ENCODE measurements at places on chromosomes 6 and 20.

DNA sequence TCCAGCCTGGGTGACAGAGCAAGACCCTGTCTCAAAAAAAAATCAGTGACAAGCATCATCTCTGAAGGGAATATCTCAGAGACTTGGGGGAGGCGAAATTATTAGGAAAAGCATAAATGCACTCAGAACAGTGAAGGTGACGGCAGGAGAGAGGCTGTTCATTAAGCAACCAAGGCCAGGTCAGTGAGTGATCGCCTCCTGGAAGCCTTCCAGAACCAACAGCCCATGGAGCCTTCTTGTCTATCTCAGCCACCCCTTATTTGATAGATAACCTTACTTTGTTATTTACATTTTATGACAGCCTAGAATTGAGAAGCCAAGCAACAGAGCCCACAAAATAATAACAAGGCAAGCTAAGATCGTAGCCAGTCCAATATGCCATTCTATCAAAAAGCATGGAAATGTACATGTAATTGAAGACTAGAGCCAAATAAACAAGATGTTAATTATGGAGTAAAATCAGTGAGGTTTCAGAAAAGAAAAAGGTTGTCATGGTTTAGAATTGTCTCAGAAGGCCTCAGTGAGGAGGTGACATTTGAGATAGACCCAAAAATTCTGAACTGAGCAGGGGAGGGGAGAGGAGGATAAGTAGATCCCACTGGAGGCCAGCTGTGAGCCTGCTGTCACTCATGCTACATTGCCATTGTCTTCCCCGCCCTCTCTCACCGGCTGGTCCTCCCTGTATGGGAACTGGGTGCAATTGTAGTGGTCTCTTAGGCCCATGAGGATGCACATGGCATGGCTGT lies 17.8 kb downstream of the BNIP5 start:
- no peak for DNase-seq

- DNase-seq: no peak
These were observed 1.9 kb upstream of the IRF4 start for GRCh38 chr6:389622-390021.

- no peak for DNase-seq
These were observed 228.2 kb downstream of the LY86 start for GRCh38 chr6:6816716-6817115.

GRCh38 chr6:29325777-29326176 lies 24.3 kb downstream of the OR14J1 start:
- no peak for DNase-seq

DNA sequence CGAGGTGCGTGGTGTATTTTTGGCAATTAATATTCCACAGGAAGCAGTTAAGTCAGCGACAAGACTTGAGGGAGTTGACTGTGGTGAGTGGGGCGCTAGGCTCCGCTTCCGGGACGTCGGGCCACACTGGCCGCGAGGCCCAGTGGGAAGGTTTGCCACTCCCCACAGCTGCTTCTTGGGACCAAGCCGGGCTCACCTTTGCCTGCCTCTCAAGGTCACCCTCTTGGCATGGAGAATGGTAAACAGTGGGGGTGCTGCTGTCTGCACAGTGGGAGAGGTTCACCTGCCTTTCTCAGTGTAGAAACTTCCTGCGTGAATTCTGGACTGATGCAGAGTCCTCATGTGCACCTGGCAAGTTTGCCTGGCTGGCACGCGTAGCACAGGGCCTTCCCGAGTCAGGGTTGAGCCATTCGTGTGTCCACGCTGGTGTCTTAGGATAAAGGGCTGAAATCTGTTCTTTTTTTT lies 6.4 kb downstream of the OSBPL2 start:
- DNase-seq: no peak

GRCh38 chr20:17797161-17797560 lies 97.4 kb downstream of the BANF2 start:
- DNase-seq: no peak

GRCh38 chr20:36663031-36663430 lies 17.0 kb upstream of the SLA2 start:
- no peak for DNase-seq

DNA sequence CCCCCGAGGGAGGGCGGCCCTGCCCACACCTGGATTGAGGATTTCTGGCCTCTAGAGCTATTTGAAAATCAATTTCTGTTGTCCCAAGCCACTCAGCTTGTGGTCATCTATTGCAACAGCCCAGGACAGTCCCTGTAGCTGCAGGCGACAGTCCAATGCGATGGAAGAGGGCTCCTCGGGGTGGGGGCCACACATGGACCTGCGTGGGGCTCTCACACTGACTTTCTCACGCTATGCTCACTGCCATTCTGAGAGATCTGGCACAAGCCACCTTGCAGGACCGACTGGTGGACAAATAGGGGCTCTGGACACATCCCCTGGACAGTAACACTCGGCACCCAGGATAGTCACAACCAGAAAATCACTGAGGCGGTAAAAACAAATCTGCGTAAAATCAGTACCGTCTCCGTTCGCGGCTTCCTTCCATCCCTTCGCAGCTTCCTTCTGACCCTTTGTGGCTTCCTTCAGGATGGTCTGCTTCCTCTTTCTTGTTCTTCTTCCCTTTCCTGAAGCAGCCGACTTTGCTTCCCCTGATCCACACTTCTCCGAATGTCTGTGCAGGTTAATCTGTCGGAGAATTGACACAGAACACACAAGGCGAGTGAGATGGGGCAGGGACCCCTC lies 21.8 kb downstream of the CTCFL start:
- no peak for DNase-seq

GRCh38 chr20:51322164-51322707 lies 220.3 kb downstream of the NFATC2 start:
- DNase-seq: no peak

DNA sequence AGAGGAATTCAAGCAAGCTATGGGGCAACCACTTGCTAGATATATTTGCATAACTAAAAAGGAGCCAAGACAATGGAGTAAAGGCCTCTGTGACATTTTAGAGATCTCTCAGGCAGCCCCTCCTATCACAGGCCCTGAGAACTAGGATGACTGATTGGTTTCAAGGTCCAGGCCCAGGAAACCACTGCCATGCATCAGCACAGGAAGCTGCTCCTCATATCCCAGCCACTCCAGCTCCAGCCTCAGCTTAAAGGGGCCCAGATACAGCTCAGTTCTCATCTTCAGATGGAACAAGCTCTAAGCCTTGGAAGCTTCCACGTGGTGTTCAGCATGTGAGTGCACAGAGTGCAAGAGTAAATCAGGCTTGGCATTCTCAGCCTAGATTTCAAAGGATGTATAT lies 21.1 kb upstream of the THBS2 start:
- no peak for DNase-seq

DNA sequence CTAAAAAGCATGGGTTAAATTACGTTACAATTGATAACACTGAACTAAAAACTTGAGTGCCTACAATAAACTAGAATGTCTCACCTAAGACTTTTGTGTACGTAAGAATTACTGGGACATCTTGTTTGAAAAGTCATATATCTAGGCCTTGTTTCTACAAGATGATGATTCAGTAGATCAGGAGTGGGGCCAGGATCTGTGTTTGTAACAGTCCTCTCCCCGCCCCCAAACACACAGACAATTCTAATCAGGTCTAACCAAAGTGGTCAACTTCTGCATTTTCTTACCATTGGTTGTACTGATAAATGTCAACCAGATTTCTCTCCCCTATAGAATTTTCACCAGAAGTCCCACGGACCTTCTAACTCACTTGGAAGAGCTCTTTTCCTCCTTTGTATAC lies 56.9 kb downstream of the RAMACL start:
- DNase-seq: no peak

DNA sequence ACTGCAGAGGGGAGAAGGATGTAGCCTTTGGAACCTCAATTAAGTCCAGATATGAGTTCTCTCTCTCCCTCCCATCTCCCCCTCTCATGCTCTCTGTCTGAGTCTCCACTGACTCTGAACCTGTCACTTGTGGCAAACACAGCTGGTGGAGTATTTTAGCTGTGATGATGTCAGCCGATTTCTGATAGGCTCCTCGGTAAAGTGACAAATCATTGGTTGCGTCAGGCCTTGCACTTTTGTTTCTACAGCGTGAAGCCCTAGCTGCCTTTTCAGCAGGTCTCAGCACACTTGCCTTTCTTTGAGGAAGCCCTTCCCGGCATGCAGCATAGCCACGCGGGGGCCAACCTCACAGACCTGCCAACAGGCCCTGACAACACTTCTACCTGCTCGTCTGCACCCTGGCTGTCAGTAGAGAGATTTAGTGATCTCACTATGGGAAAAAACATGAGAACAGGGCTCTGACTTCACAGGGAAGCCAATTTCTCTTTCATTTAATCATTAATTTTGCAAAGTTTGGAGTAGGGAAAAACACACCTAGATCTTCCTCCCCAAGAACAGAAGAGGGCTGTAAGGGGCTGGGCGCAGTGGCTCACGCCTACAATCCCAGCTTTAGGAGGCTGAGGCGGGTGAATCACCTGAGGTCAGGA lies 84.4 kb downstream of the GMPR start:
- peak; percentile 81 for DNase-seq

DNA sequence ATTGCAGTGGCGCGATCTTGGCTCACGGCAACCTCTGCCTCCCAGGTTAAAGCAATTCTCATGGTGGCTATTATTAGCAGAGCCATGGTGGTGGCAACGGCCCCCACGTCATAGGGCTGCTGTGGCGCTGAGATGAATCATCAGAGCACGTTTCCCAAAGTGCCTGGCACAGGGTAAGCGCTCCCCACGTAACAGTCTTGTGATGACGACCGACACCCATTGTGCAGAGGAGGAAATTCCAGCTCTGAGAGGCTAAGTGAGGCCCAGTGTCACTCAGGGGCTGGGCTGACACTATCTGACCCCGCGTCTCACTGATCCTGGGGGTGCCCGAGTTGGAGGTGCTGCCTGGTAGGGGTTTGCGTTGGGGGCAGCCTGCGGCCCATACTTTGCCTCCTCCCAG lies 16.2 kb downstream of the SUN5 start:
- no peak for DNase-seq

All from nucleus accumbens (tissue), 56 donors.